ENCODE measurements at places on chromosomes 12 and 14. TPM values are rescaled to one million over a fixed set of nuclear protein-coding genes. Genes with fewer than 3 reads are reported as not detected.

NFE2 gene
- total RNA-seq = not detected

DNA sequence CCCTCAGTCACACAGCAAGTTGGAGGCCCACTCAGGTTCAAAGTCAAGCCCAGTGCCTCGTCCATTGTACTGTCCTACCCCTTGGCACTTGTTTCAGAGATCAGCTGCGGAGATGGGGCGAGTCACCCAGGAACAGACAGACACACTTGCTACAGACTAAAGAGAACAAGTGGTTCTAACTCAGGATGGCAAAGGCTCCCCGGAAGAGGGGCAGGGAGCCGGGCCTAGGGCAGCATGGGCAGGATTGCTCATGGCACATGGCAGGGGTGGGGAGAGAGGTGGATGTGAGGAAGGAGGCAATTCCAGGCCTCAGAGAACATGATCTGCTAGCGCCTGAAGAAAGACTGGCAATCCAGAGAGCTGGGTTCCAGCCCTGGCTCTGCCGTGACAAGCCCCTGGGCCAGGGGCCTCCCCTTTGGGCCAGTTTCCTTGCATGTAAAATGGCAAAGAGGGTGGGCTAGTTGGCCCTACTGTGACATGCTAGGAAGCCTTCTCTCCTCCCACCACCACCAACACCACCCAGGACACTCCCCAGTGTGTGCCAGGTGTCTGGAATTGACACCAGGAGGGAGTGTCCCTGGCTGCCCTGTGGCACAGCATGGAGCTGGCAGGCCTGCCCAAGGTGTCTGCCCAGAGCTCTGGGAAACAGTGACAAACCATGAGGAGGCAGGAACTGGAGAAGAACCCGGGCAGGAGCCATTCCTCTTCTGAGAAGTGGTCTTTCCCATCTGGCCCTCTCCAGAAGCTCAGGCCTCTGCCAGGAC lies 24.0 kb upstream of the IRF2BPL start:
- no peak for DNase-seq

GRCh38 chr12:114328292-114328691 lies 77.7 kb downstream of the TBX5 start:
- no peak for DNase-seq

CFAP251 gene
- 13.8 TPM for total RNA-seq

Data from SJSA1 (cell line).